Suppressor macrophage (primary cell): ENCODE measurements at places on chromosomes 5 and 9.

- DNase-seq: no peak
These were observed 118.7 kb downstream of the TTLL11 start for GRCh38 chr9:121974421-121974820.

DNA sequence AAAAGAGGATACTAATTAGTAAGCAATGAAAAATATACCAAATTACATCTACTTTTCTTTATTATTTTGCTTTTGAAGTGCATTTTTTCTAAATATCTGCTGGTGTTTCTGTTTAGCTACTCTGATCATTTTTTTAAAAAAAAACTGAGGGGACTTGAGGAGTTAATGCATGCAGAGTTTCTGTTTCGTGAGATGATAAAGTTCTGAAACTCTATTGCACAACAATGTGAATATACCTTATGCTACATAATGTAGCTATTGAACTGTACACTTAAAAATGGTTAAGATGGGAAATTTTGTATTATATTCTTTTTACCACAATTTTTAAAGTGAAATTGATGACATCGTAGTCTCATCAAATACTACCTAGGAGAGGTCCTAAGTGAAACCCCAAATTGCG lies 288.3 kb upstream of the NR4A3 start:
- DNase-seq: no peak

DNA sequence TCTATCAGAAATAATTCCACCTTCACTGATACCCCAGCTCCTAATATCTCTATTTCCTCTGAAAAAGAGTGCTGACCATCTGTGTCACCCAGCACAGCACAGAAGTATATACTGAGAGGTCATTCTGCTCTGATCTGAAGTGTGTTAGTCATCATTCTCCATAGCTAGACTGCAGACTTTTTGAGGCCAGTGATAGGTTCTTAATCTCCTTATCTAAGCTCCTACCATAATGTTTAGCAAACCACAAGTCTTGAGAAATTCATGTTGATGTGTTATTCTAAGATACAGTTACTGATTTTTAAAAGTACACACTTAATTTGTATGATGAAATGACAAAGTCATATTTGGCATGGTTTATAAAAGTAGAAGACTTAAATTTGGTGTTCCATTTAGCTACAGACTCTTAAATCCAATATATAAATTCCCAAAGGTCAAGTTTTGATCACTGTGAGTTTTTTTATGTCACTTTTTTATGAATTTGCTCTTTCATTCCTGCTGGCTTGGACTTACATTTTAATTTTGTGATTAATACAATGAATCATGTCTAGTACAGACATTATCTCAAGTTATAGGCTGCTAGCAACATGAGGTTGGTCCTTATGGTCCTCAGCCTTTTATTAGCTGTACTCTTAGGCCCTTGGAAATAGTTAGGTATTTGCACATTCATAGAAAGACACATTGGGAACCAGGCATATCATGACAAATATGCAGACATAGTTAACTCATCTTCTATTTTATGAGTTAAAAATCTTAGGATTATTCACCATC lies 380.8 kb downstream of the EBF1 start:
- DNase-seq: no peak

DNA sequence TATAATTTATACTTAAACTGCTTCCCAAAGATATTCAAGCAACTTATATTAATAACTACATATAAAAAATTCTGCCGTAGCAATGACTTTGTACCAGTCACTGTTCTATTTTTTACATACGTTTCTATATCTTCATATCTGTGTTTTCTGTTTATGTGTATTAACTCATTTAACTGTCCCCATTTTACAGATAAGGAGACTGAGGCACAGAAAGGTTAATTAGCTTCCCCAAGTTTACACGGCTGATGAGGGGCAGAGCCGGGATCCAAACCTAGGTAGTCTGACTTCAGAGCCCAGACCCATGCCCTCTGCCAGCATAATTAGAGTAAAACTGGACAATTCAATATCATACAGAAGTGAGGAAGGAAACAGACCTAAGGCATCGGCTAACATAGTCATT lies 259.7 kb upstream of the TUT7 start:
- DNase-seq: no peak

DNA sequence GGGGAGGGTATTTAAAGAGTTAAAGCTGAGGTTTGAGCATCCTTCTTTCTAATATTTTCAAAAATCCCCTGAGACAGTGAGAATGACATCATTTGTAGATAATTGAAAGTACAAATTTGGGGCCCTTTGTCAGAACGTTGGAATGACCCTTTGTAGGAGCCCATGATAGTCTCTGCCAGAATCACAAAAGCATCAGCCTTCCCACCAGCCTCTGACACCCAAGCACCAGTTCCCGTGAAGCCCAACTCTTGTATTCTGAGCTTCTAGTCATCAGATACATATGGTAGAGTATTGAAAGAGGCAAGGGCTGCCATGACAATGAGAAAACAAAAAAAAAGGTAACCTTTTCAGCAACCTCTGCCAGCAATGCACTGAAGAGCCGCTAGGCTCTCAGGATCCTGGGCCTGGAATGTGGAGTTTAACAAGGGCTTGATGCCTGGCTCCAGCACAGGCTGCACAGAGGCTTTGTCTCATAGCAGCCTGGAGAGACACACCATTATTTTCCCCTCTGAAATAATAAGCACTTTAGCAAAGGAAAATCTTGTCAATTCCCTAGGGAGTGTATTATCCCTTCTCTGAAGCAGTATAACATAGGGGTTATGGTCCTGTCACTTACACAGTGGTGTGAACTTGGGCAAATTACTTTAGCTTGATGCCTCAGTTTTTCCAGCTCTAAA lies 114.4 kb downstream of the ZNF608 start:
- DNase-seq: no peak

DNA sequence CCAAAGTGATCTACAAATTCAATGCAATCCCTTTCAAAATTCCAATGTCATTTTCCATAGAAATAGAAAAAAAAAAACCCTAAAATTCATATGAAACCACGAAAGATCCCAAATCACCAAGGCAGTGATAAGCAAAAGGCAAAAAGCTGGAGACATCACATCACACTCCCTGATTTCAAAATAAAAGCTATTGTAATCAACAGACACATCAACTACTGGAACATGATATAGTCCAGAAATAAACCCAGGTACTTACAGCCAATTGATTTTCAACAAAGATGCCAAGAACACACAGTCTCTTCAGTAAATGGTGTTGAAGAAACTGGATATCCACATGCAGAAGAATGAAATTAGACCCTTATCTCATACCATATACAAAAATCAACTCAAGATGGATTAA lies 224.0 kb downstream of the WDR70 start:
- no peak for DNase-seq

DNA sequence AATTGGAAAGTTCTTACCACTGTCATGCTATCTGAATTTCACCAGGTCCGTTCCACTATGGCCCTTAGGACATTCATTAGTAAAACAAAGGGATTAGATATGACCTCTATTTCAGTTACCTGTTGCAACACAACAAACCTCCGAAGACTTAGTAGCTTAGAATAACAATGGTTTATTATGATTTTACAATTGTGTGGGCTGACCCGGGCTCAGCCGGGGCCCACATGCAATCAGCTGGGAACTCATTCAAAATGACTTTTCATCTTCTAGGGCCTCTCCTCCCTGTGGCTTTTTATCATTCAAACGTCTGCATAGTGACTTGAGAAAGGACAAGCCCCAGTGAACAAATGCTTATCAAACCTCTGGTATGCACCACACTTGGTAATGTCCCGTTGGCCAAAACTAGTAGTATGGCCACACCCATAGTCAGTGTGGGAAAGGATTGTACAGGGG lies 2.3 kb upstream of the FBXW11 start:
- DNase-seq: no peak
